ENCODE measurements at places on chromosomes 7 and 10.

DNA sequence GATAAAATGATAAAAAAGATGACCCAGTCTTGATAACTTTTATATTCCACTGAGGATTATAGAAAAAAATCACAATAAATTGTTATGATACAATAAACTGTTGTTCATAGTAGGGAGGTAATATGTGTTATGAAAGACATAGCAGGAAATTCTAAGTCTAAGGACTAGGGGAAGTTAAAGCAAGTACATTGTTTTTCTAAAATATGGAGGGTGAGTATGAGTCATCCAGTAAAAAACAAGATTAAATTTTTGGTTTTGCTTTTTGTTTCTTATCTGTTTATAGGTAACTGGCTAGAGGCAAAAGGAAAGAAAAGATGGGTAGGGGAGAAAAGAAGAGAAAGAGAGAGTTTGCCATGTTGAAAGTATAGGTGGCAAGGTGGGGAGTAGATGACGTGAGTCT lies 188.4 kb downstream of the POLR1F start:
- no peak for DNase-seq

DNA sequence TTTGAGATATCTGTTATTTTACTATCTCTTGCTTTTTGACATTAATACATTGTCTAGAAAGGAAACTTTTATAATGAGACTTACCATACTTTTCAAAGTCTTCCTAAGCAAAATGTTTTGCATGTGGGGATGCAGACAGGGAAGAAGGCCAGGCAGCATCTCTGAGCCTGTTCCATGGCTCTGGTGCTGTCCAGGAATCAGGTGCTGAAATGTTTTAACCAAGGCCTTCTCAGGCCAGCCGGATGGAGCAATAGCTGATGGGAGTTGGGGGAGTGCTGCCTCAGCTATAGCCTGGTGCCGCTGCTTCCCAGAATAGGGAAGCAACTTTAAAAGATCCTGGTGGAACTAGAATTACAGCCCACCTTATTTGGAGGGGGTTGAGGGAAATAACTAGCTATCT lies 38.5 kb downstream of the CRTAC1 start:
- DNase-seq: peak; percentile 80

DNA sequence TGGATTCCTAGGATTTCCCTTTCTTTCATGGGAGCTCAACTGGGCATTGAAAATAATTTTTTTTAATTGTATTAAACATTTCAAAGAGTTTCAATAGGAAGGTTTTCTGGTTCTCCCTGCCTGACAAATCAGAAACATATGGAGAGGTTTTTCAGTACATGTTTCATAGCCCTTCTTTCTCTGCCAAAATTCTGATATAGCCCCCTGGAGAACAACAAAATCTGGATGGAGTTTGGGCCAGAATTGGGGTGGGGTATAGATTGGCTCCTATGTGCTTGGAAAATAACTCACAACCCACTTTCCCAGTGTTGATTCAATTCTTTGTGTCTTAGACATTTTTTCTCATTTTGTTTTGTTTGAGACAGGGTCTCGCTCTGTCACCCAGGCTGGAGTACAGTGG lies 24.6 kb upstream of the EIF4H start:
- DNase-seq: peak; percentile 75

- no peak for DNase-seq
Observed at GRCh38 chr10:64040781-64041180, 519.6 kb downstream of the REEP3 start.

- DNase-seq: no peak
Observed at GRCh38 chr7:17150018-17150417, 148.4 kb upstream of the AHR start.

DNA sequence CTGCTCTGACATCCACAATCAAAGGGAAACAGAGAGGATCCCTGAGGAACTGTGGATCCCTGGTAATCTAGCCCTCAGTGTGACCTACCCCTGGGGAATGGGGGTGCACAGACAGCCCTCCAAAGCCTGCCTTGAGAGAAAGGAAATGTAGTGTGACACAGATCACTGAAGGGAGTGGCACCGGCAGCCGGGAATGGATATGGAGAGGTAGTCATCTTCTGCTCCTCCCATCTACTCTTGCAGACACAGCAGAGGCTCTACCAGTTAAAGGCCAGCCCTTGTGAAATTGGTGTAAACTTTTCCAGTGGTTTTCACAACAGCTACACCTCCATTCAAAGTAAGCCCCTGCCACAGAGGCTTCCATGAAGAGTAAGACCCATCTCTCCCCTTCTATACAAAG lies 144.4 kb downstream of the PCDH15 start:
- DNase-seq: no peak

- no peak for DNase-seq
Observed at GRCh38 chr7:87100326-87100725, 40.9 kb upstream of the ELAPOR2 start.

DNA sequence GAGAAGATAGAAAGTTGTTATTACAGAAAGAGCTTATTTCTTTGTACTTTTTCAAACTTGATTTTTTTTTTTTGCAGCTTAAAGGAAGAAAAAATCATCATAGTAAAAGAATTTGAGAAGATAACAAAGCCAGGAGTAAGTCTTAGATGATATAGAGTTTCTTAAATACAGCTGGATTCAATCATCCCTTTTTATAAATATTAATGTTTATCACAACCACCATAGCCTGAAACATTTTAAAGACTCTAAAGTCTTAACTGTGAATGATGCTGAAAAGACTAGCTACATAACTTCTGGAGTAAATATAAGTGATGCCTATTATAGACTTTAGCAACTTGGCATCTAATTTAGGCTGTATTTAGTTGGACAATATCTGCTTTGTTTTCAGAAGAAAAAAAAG lies 54.8 kb upstream of the FGL2 start:
- DNase-seq: no peak

DNA sequence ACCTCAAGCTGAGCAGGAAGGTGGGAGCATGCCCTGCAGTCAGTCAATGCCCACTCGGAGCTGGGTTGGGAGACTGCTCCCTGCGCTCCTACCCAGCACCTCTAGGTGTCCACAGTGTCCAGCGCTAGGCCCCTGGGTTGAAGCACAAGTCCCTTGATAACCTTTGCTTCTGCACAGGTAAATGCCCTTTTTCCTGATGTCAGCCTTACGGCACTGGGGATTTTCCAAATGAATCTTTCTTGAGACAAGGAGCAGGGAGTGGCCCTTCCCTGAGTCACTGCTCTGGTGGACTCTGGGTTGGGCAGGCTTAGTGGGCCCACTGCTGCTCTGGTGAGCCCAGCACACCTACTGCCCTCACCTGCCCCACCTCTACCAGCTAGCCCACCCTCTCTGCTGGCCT lies 61.9 kb upstream of the OPN4 start:
- DNase-seq: no peak

DNA sequence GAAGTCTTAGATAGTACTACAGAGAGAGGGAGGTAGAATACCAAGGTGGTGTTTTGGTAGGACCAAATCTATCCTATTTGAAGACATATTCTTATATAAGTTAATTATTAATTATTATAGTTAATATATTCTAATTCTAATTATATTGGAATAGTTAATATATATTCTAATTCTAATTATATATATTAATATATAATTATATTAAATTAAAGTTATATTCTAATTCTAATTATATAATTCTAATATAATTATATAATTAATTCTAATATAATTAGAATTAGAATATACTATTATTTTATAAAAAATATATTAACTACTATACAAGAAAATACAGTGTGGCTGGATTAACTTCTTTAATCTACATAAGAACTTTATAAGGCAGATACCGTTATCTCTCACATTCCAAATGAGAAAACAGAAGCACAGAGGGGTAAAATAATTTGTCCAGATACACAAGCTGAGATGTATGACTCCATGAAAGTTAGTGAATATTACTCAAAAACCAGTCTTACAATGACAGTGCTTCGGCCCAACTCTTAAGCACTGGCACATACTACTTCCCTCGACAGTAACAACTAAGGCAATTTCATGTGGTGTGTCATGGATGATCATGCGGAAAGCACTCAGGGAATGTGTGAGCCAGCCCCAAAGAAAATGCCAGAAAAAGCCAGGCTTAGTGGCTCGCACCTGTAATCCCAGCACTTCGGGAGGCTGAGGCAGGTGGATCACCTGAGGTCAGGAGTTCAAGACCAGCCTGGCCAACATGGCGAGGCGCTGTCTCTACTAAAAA lies 42.6 kb downstream of the TYW1B start:
- DNase-seq: no peak
